ENCODE measurements at places on chromosomes 3 and 15. TPM values are rescaled to one million over a fixed set of nuclear protein-coding genes. Genes with fewer than 3 reads are reported as not detected.

DNA sequence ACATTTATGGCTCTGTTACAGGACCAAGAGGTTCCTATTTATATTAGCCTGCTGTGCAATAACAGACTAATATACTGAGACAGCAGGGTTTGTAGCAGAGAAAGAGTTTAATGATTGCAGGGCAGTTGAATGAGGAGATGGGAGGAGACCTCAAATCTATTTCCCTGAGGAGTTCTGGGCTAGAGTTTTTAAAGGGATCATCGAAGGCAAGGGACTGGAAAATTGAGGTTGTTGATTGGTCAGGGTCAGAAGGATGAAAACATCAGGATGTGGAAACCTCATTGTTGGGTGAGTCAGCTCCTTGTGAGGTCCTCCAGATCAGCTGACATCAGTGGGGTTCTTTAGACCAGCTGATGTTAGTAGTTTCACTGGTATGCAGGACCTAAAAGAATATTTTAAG lies 60.6 kb upstream of the GOLGA8B start:
- no peak for DNase-seq

The ADAMTS7 gene
- 24.2 TPM for total RNA-seq

DNA sequence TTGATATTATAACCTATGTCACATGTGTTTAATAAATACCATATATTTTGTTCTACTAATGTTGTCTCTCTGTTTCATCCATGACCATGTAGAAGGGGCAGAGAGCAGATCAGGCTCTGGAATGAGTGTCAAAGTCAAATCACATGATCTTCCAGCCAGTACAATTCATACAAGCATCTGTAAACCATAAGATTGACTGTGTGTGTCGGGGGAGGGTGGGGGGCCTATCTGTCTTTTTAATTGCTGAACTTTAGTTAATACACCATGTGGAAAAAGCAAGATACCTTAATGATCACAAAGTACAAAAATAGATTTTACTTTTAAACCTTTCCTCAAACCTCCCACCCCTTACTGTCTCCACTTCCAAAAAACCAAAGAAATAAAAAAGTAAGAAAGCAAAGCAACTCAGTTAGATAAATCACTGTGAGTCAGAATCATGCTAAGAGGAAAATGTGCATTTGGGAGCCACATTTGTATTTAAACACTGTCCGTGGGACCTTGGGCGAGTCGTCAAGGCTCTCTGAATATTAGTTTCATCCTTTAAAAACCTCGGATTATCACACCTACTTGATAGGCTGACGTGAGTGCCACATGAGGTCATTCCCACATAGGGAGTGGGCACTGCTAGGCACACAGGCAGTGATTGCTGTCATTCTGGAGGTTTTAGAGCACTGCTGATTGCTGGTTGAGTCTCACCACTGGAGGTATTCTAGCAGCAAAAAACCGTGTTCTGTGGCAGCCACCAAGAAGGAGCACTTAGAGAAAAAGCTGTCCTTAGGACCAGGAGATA lies 21.0 kb upstream of the POLR2M start:
- no peak for DNase-seq

DNA sequence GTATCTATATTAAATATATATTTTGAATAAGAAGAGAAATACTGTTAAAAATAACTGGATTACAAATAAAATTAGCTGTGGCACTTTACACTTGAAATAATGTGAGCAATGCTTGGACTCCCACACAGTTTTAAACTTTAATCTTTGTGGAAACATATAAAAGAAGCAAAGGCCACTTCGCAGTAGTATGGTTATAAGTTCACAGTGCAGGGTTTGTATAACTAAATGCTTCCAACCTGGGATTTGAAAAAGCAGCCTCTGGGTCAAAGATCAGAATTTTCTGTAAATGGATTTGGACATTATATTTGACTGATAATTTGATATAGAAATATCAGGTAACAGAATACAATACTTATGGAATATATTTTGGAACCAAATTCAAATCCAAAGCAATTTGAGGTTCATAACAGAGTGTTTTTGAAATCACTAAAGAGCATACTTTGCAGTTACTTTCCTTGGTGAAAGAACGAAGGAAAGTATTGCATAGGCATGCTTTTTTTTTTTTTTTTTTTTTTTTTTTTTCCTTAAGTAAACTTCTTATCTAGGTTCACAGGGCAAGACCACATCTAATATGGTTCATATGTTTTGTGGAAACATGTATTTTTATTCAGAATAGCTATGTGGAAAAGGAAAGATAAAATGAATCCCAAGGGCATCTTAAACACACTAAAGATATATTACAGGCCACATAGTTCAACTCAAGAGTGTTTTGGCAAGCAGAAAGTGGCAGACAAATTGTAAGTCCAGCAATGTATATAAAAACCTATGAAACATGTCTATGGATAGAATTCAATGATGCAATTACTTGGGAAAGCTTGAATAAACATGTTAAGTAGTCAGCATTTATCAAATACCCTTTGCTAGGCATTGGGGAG lies 47.1 kb upstream of the SGO1 start:
- DNase-seq, result no peak

DNA sequence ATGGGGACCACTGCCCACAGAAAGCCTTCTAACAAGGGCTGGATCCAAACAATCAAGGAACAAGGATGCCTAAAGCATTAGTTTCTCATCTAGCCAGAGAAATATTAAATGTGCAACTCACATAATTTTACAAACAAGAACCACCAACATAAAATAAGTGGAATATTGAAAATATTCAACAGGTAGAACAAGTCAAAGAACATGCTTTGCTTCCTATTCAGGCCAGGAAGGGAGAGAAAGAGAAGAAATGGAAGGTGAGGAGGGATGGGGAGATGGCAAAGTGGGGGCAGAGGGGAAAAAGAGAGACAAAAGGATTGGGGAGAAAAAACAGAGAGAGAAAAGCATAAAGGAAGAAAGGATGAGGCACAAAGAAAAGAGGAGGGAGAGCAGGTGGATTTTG lies 63.1 kb downstream of the SLC12A8 start:
- no peak for DNase-seq

All from left ventricle myocardium inferior (tissue), 1 donor.